Activated effector memory CD4-positive, alpha-beta T cell treated with Interleukin-2 at 50 U/mL for 16 hours (primary cell): ENCODE measurements at places on chromosomes 7 and 10.

GRCh38 chr10:93715345-93715744 lies 13.0 kb upstream of the FRA10AC1 start:
- DNase-seq, result no peak

- no peak for DNase-seq
These were observed 13.6 kb upstream of the COL17A1 start for GRCh38 chr10:104099269-104099668.

GRCh38 chr10:43691485-43691884 lies 42.8 kb upstream of the ZNF32 start:
- no peak for DNase-seq

- no peak for DNase-seq
These were observed 181.3 kb downstream of the TAX1BP1 start for GRCh38 chr7:27921081-27921836.

DNA sequence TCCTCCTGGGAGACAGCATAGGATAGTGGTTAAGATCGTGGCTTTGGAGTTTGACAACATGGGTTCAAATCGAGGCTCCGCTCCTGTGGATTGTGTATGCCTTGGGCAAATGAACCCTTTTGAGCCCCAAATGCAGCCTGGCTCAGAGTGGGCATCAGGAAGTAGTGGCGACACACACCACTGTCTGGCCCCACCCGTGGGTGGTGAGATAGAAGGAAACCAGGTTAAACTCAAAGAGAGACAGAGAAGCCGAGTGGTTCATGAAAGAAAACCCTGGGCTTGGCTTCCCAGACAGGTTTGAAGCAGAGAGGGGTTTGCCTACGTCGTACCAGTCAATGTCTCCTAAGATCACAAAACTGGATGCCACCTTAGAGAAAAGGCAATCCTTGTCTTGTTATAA lies 57.7 kb downstream of the PRTFDC1 start:
- peak; percentile 33 for DNase-seq
